MCF 10A (cell line): ENCODE measurements at places on chromosomes 4 and X. TPM values are rescaled to one million over a fixed set of nuclear protein-coding genes. Genes with fewer than 3 reads are reported as not detected.

The HMGB2 gene
- total RNA-seq = 124 and 176 TPM in 2 replicates

The VCX2 gene
- not detected in 2 replicates for total RNA-seq

GRCh38 chr4:21753084-21753760, 195.3 kb downstream of the KCNIP4 start:
- no peaks in the 10 kb centered on the region for H3K36me3 ChIP-seq
- H3K4me1 ChIP-seq = peaks cover 7% of the 10 kb centered on the region
- no peak for DNase-seq
- H3K27ac ChIP-seq = no peak overlapping the region

DNA sequence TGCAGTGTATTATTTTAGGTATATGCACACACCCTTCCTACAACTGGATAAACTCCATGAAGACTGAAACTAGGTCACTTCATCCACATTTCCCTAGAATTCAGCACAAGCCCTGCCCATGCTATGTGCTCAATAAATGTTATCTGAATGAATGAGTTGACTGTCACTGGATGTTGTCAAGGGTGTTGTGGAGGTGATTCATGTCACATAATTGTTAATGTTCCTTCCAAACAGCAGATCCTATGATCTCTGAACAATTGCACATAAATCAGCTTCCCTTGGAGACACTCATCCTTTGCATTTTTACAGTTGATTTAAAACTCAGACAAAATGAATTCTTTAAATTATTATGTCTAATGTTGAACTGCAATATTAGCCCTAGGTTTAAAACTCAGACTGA, 154.7 kb downstream of the TSPAN5 start:
- no peak overlapping the region for H3K27ac ChIP-seq
- H3K4me3 ChIP-seq = no peak overlapping the region
- H3K36me3 ChIP-seq = no peaks in the 10 kb centered on the region
- H3K27me3 ChIP-seq = no peaks in the 10 kb centered on the region

- H3K27me3 ChIP-seq = peaks cover 35% of the 10 kb centered on the region
- H3K36me3 ChIP-seq = no peaks in the 10 kb centered on the region
- H3K4me1 ChIP-seq = no peaks in the 10 kb centered on the region
- no peak overlapping the region for H3K4me3 ChIP-seq
- DNase-seq = peak; percentile 26
These were observed 43.1 kb upstream of the BCOR start for GRCh38 chrX:40140706-40141499.

DNA sequence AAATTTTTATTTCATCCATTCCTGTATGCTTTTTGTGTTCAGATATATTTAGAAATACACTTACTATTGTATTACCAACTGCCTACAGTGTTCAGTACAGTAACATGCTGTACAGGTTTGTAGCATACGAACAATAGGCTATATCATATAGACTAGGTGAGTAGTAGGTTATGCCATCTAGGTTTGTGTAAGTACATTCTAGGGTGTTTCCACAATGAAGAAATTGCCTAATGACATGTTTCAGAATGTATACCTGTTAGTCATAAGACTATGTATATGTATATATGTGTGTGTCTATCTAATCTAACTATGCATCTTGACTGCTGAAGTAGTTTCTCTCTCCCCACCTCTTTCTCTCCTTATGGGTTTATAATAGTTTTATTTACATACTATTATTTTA, 51.5 kb upstream of the BTC start:
- H3K27ac ChIP-seq = no peak overlapping the region
- no peaks in the 10 kb centered on the region for H3K4me1 ChIP-seq
- peak; percentile 41 for DNase-seq
- H3K27me3 ChIP-seq = no peaks in the 10 kb centered on the region
- no peak overlapping the region for H3K4me3 ChIP-seq

GRCh38 chr4:23237771-23238170, 545.0 kb downstream of the GBA3 start:
- no peaks in the 10 kb centered on the region for H3K36me3 ChIP-seq
- no peak for DNase-seq
- no peak overlapping the region for H3K4me3 ChIP-seq
- no peaks in the 10 kb centered on the region for H3K27me3 ChIP-seq
- no peak overlapping the region for H3K27ac ChIP-seq
- peaks cover 23% of the 10 kb centered on the region for H3K4me1 ChIP-seq

DNA sequence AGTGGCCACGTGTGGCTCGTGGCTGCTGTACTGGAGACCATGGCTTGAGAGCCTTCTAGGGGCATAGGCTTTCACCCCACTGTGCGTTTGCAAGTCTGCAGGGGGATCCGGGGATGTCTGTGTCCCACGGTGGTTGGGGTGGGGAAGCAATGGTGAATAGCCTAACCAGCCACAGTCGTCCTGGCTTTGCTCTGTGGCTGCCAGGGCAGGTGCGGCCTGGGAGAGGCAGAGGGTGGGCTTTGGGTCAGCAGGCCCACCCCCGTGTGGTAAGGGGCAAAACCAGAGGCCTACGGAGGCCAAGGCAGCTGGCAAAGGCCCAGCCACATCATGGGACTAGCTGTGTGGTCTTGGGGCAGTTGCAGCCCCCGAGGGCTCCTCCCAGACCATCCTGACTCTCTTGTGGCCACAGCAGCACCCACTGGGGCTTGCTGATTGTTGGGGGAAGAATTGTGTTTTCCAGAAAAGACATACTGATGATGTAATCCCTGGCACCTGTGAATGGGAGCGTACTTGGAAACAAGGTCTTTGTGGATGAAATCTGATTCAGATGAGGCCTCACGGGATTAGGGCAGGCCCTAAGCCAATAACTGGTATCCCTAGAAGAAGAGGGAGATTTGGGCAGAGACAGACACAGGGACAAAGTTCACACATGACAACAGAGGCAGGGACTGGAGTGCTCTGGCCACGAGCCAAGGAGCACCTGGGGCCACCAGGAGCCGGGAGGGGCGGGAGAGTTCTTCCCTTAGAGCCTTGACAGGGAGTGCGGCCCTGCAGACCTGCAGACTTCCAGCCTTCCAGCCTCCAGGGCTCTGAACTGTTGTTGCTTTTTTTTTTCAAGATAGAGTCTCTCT, 2.9 kb downstream of the CPZ start:
- no peak overlapping the region for H3K27ac ChIP-seq
- H3K4me1 ChIP-seq = peaks cover 8% of the 10 kb centered on the region
- peak; percentile 14 for DNase-seq
- no peaks in the 10 kb centered on the region for H3K36me3 ChIP-seq
- peaks cover 34% of the 10 kb centered on the region for H3K27me3 ChIP-seq

DNA sequence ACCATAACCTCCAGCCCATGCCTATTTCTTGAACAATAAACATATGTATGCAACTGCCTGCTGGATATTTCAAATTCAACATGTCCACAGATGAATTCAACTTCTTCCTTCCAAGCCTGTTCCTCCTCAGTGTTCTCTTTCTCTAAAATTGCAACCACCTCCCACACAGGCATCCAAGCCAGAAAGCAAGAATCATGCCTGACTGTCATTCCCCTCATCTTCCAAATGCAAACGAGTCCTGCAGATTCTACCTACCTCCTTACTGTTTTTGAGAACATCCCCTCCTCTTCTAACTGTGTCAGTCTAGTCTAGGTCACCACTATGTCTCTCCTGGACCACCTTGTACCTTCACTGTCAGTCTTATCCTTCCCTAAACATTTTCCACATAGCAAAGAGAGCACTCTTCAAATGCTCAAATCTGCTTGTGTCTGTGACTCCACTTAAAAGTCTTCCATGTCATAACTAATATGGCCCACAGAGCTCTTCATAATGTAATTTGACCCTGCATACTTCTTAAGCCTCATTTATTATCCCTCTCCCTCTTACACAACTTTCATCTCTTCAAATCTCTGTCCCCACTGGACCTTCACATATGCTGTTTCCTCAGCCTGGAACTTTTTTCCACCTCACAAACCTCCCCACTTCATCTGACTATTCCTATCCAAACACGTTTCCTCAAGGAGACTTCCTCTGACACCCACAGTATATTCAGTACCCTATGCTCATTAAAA, 25.7 kb downstream of the MAPK10 start:
- no peak for DNase-seq
- no peak overlapping the region for H3K4me3 ChIP-seq
- peaks cover 13% of the 10 kb centered on the region for H3K4me1 ChIP-seq
- H3K27me3 ChIP-seq = no peaks in the 10 kb centered on the region
- no peak overlapping the region for H3K27ac ChIP-seq
- no peaks in the 10 kb centered on the region for H3K36me3 ChIP-seq

GRCh38 chr4:121122661-121123060, 41.5 kb downstream of the TNIP3 start:
- DNase-seq = no peak
- no peak overlapping the region for H3K27ac ChIP-seq
- H3K27me3 ChIP-seq = no peaks in the 10 kb centered on the region
- H3K36me3 ChIP-seq = no peaks in the 10 kb centered on the region
- H3K4me3 ChIP-seq = no peak overlapping the region
